ENCODE measurements at places on chromosomes 6 and 20. TPM values are rescaled to one million over a fixed set of nuclear protein-coding genes. Genes with fewer than 3 reads are reported as not detected.

DNA sequence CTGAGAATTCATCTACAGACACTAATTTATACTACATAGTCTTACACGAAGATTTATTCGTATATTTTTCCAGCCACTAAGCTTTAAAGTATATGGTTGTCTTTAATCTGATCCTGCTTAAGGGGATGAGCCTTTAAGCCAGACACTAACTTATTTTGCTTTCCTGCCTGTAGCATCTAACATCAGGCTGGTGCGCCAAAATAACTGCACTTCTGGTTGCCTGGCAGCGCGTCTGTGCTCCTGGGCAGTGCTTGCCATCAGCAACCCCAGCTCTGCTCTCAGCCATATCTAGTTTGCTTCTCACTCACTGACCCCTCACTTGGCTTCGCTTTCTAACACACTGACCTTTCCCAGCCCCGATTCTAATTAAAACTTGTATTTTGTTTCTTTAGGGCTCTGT is 21.8 kb downstream of the HMGCLL1 start:
- no peaks in the 10 kb centered on the region for H3K36me3 ChIP-seq
- DNase-seq, result no peak
- peaks cover 5% of the 10 kb centered on the region for H3K4me1 ChIP-seq

DNA sequence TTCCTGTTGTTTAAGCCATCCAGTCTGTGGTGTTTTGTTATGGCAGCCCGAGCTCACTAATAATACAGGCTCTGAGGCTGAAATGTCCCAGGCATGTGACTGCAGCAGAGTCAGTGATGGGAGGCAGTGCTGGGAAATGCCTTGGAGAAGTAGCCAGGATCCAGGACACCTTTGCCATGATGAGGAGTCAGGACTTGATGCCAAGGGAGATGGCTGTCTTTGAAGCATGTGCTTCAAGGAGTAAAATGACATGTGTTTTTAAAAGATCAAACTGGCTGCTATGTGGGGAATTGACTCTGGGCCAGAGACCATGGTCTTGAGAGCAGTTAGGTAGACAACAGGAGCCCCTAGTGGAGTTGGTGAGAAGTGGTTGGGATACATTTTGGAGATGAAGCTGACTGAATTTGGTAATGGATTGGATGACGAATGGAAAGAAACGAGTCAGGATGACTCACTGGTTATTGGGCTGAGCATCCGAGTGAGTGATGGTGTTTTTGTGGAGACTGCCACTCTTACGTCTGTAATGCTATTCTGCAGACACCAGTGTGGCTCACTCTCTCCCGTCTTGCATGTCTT is 322.2 kb downstream of the PLCB1 start:
- no peaks in the 10 kb centered on the region for H3K36me3 ChIP-seq
- no peaks in the 10 kb centered on the region for H3K4me1 ChIP-seq
- H3K4me3 ChIP-seq, result no peak overlapping the region
- no peak overlapping the region for H3K27ac ChIP-seq
- no peaks in the 10 kb centered on the region for H3K27me3 ChIP-seq

- H3K27me3 ChIP-seq, result no peaks in the 10 kb centered on the region
- no peak overlapping the region for H3K27ac ChIP-seq
- no peak for DNase-seq
These were observed 79.6 kb downstream of the CEP57L1 start for GRCh38 chr6:109174916-109175315.

- peak; percentile 4 for DNase-seq
- H3K27ac ChIP-seq, result no peak overlapping the region
- peaks cover 11% of the 10 kb centered on the region for H3K36me3 ChIP-seq
- peaks cover 12% of the 10 kb centered on the region for H3K27me3 ChIP-seq
- H3K4me3 ChIP-seq, result no peak overlapping the region
These were observed 257.2 kb downstream of the DLL1 start for GRCh38 chr6:170033666-170034065.

DNA sequence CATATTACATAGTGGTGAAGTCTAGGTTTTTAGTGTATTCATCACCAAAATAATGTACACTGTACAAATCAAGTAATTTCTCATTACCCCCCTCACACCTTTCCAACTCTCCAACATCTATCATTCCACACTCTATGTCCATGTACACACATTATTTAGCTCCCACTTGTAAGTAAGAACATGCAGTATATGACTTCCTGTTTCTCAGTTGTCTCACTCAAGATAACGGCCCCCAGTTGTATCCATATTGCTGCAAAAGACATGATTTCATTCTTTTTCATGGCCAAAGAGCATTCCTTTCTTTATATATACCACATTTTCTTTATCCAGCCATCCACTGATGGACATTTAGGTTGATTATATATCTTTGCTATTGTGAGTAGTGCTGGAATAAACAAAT is 86.0 kb downstream of the UBE3D start:
- no peaks in the 10 kb centered on the region for H3K36me3 ChIP-seq
- H3K27me3 ChIP-seq, result no peaks in the 10 kb centered on the region
- H3K27ac ChIP-seq, result no peak overlapping the region

GRCh38 chr6:112701201-112701600 is 354.1 kb downstream of the RFPL4B start:
- H3K36me3 ChIP-seq, result 0 out of 2 replicates have a peak, but pooled peaks cover 2% of the 10 kb centered on the region
- H3K27ac ChIP-seq, result no peak overlapping the region
- peaks cover 16% of the 10 kb centered on the region for H3K4me1 ChIP-seq

- H3K27ac ChIP-seq, result no peak overlapping the region
- DNase-seq, result no peak
- peaks cover 25% of the 10 kb centered on the region for H3K4me1 ChIP-seq
- H3K27me3 ChIP-seq, result no peaks in the 10 kb centered on the region
These were observed 6.0 kb downstream of the CEP85L start for GRCh38 chr6:118645395-118645794.

GRCh38 chr6:13485923-13486562 is 1.4 kb downstream of the GFOD1 start:
- H3K27ac ChIP-seq, result no peak overlapping the region
- peaks cover 61% of the 10 kb centered on the region for H3K27me3 ChIP-seq
- H3K4me3 ChIP-seq, result peak overlapping the region; percentile 93
- peak; percentile 32 for DNase-seq
- no peaks in the 10 kb centered on the region for H3K36me3 ChIP-seq

Gene SLC25A27
- 10.9 TPM for total RNA-seq

- no peak for DNase-seq
- peak overlapping the region; percentile 34 for H3K27ac ChIP-seq
- no peak overlapping the region for H3K4me3 ChIP-seq
- H3K4me1 ChIP-seq, result peaks cover 65% of the 10 kb centered on the region
- H3K27me3 ChIP-seq, result no peaks in the 10 kb centered on the region
- H3K36me3 ChIP-seq, result peaks cover 4% of the 10 kb centered on the region
These were observed 36.8 kb downstream of the PNLDC1 start for GRCh38 chr6:159836718-159837490.

DNA sequence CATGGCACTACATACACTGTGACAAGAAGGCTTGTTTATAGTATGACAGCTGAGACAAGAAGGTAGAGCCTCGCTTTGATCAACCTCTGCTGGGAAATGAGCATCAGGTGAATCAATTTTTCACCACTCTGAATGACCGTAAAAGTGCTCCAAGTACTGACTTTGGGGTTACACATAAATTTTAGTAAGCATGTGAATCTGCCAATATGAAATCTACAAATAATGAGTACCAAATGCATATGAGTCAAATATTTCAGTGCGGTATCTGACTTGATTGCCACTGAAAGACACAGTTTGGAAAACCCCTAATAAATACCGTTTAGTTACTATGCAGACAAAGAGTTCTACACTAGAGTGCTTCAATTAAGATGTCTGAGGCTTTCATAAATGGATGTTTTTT is 77.8 kb downstream of the ATG5 start:
- no peak overlapping the region for H3K4me3 ChIP-seq
- H3K27me3 ChIP-seq, result no peaks in the 10 kb centered on the region
- H3K36me3 ChIP-seq, result peaks cover 10% of the 10 kb centered on the region
- H3K27ac ChIP-seq, result peak overlapping the region; percentile 33
- H3K4me1 ChIP-seq, result peaks cover 21% of the 10 kb centered on the region

GRCh38 chr6:149861603-149862423 is 2.3 kb downstream of the LRP11 start:
- peak overlapping the region; percentile 50 for H3K4me3 ChIP-seq
- H3K4me1 ChIP-seq, result peaks cover 46% of the 10 kb centered on the region
- H3K36me3 ChIP-seq, result no peaks in the 10 kb centered on the region
- H3K27me3 ChIP-seq, result peaks cover 15% of the 10 kb centered on the region

DNA sequence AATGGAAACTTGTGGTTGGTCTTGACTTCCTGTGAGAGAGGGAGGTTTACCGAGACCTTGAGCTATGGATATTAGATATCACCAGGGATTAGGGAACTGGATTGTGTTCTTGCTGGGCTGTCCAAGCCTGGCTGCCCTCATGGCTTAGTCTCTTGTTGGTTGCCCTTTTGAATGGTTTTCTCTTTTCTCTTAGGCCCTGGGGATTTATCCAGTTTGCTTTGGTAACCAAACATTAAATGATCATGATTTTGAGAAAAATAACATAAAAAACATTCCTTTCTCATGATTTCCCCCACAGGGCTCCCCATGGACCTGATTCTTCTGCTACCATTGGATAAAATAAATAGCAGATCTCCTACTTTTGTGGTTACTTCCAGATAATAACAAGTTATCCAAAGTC is 306.4 kb upstream of the RNF217 start:
- DNase-seq, result no peak
- no peaks in the 10 kb centered on the region for H3K36me3 ChIP-seq
- H3K27ac ChIP-seq, result no peak overlapping the region
- H3K27me3 ChIP-seq, result no peaks in the 10 kb centered on the region
- no peak overlapping the region for H3K4me3 ChIP-seq

DNA sequence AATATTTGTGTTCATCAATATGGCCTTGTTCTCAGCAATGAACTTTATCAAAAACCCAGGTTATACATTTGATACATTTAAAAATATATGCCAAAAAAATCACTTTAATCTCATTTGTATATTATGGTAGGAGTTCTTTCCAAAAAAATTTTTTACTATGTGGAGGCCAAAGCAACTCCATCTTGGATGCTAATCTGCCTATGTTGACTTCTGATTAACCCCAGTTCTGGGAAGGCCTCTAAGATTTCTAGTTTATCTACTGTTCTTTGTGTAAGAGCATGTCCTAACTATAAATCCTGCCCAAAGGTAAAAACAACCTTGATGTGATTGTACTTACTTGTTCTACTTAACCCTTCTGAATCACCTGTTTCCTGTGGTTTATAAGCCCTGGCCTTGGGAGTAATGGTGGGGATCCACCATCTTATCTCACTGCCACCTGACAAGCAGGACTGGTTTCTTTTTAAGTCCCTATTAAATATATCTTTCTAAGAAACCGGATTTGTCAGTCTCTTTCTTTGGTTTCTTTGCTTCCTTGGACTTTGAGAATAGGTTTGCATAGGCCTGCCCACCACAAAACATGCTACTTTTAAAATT is 46.7 kb downstream of the RNGTT start:
- H3K4me3 ChIP-seq, result no peak overlapping the region
- DNase-seq, result no peak
- H3K36me3 ChIP-seq, result no peaks in the 10 kb centered on the region
- peaks cover 26% of the 10 kb centered on the region for H3K4me1 ChIP-seq

GRCh38 chr6:21118216-21118780 is 475.3 kb upstream of the SOX4 start:
- no peak overlapping the region for H3K4me3 ChIP-seq
- H3K36me3 ChIP-seq, result no peaks in the 10 kb centered on the region
- no peak overlapping the region for H3K27ac ChIP-seq
- DNase-seq, result no peak
- peaks cover 18% of the 10 kb centered on the region for H3K4me1 ChIP-seq
- H3K27me3 ChIP-seq, result no peaks in the 10 kb centered on the region

Gene LIN28B
- 82.0 TPM for total RNA-seq

Gene SLC32A1
- total RNA-seq, result 0.09 TPM

- no peaks in the 10 kb centered on the region for H3K4me1 ChIP-seq
- H3K4me3 ChIP-seq, result no peak overlapping the region
- no peaks in the 10 kb centered on the region for H3K27me3 ChIP-seq
- H3K36me3 ChIP-seq, result no peaks in the 10 kb centered on the region
- H3K27ac ChIP-seq, result no peak overlapping the region
These were observed 166.6 kb upstream of the MARCKS start for GRCh38 chr6:113690281-113691259.

- no peak overlapping the region for H3K27ac ChIP-seq
- no peak for DNase-seq
- peaks cover 4% of the 10 kb centered on the region for H3K4me1 ChIP-seq
- H3K4me3 ChIP-seq, result peak overlapping the region; percentile 54
These were observed 27.1 kb upstream of the PHACTR3 start for GRCh38 chr20:59577037-59577808.

Gene PHACTR3
- total RNA-seq, result 0.30 TPM

Gene MAFB
- 6.7 TPM for total RNA-seq

Gene MYB
- total RNA-seq, result 5.1 TPM

DNA sequence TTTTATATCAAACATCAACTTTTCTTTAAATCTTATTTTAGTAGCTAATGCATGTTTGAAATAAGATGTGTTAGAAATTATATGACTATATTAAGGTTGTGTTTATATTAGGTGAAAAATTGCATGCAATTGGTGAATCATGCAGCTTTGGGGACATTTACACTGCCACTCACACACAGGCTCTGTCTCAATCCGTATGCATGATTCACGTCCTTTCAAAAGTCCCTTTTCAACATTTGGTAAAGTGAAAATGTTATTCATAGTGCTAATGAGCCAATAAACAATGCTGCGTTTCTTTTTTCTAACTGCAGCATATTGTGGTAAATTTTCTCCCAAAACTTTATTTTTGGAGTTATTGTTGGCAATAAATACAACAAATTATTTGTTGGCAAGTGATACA is 198.0 kb downstream of the FUT9 start:
- no peak overlapping the region for H3K4me3 ChIP-seq
- no peaks in the 10 kb centered on the region for H3K27me3 ChIP-seq
- H3K27ac ChIP-seq, result no peak overlapping the region
- no peak for DNase-seq
- H3K36me3 ChIP-seq, result no peaks in the 10 kb centered on the region

GRCh38 chr6:29723262-29723665 is at the start of gene HLA-F:
Gene HLA-F, plus strand, starts transcription at chr6:29723434. Its CDS starts 30 bp downstream, at chr6:29723464.
- H3K36me3 ChIP-seq, result no peaks in the 10 kb centered on the region
- peak; percentile 73 for DNase-seq
- H3K4me1 ChIP-seq, result 0 out of 2 replicates have a peak, but pooled peaks cover 3% of the 10 kb centered on the region
- peaks cover 71% of the 10 kb centered on the region for H3K27me3 ChIP-seq

DNA sequence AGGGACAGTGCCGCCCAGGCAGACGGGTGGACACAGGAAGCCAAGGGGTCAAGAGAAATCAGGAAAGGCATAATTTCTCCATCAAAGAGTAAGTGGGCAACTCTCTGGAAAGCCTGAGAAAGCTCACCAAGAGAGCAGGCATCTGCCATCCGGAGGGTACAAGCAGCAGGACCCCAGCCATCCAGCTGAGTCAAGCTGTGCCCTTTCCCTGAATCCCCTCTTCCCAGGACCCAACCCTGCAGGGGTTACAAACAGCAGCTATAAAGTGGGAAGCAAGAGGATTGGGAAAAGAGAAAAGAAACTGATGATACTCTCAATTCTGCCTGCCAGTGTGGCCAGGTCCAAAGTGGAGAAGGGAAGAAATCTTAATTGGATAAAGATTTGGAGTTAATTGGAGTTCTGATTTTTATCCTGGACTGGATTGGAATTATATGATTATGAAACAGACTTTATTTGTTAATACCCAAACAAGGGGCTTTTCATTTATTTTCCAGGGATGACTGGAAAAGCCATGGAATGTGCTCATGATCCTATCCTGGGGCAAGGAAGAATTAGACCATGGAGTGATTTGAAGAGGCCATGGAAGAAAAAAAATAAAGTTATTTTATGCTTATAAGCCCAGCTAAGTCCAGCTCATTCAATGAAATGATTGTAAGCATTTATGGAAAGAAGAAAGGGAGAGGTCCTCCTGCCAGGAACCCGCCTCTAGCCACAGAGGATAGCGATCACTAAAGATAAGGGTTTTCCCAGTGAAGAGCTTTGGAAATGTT is 34.9 kb downstream of the NHLRC1 start:
- no peak overlapping the region for H3K27ac ChIP-seq
- H3K27me3 ChIP-seq, result no peaks in the 10 kb centered on the region
- H3K36me3 ChIP-seq, result peaks cover 11% of the 10 kb centered on the region
- H3K4me1 ChIP-seq, result peaks cover 2% of the 10 kb centered on the region
- H3K4me3 ChIP-seq, result no peak overlapping the region

- peak overlapping the region; percentile 86 for H3K27ac ChIP-seq
- peak overlapping the region; percentile 70 for H3K4me3 ChIP-seq
- peak; percentile 72 for DNase-seq
- no peaks in the 10 kb centered on the region for H3K36me3 ChIP-seq
These were observed 469 bp downstream of the SYNJ2 start for GRCh38 chr6:157982102-157982562.

All from WTC11 (cell line).